CD4-positive, alpha-beta T cell treated with Interleukin-6 at 100 ng/mL for 8 hours (primary cell): ENCODE measurements at places on chromosomes 6 and 20.

DNA sequence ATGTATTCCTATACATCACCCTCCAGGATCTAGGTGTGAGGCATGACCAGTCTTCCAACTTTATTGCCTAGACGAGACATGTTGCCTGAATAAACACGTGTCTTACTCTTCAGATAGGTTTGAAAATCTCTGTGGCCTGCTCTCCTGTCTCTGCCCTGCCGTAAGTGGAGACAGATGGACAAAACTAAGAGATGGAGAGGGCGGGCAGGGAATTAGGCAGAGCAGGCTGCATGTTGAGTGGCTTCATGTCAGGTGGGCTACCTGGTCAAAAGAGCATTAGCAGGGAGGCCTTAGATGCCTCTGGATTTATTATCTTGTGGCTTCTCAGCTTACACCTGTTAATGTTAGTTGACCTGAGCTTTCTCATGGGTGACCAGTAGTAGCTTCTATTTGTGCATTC is 59.0 kb upstream of the TULP4 start:
- DNase-seq = no peak

DNA sequence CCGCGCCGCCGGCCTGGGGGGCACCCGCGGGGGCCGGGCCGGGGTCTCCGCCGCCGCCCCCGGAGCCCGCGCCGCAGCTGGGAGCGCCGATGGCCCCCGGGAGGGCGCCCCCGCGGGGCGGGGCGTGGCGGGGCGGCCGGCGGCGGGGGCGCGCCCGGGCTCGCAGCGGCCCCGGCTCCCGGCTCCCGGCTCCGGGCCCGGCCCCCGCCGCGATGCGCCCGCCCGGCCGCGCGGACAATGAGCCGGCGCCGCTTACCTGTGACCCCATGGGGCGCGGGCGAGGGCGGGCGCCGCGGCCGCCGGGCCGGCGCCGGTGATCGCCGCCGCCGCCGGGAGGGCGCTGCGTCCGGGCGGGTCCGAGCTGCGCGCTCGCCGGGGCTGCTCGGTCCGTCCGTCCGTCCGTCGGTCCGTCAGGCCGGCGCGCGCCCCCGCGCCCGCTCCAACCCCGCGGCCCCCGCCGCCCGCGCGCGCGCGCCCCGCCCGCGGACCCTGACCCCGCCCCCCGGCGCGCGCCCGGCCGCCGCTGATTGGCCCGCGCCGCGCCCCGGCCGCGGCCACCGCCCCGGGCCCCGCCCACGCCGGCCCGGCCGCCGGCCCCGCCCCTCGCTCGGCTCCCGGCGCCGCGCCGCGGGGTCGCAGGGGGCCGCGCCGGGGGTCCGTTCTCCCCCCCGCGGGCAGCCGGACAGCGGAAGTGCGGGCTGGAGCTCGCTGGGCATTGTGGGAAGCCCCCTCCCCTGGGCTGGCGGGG is at the start of gene ZBTB46:
ZBTB46 (minus strand) TSS at position 424 of the 748 bp plus-strand sequence. CDS start 40,507 bp downstream, outside the sequence.
- no peak for DNase-seq

DNA sequence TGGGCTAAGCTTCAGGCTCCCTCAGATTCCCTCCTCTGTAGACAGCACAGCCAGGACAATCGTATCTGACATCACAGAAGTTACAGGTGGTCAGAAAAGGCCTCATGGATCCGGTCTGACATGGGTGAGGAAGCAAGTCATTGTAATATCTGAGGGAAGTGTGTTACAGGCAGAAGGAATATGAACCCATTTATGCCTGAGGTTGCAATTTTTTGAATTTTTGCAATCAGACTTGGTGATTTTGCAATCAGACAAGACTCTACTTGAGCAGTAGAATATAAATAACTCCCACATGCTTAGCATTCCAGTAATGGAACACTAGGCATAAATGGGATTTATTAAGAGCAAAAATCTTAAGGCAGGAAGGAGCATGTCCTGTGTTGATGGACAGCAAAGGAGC is 52.1 kb downstream of the CBLN4 start:
- no peak for DNase-seq

GRCh38 chr6:104956731-104957294 is at the start of gene LIN28B:
TSS of gene LIN28B (plus strand) at chr6:104957107. CDS start at chr6:104957251, 144 bp downstream.
- no peak for DNase-seq

DNA sequence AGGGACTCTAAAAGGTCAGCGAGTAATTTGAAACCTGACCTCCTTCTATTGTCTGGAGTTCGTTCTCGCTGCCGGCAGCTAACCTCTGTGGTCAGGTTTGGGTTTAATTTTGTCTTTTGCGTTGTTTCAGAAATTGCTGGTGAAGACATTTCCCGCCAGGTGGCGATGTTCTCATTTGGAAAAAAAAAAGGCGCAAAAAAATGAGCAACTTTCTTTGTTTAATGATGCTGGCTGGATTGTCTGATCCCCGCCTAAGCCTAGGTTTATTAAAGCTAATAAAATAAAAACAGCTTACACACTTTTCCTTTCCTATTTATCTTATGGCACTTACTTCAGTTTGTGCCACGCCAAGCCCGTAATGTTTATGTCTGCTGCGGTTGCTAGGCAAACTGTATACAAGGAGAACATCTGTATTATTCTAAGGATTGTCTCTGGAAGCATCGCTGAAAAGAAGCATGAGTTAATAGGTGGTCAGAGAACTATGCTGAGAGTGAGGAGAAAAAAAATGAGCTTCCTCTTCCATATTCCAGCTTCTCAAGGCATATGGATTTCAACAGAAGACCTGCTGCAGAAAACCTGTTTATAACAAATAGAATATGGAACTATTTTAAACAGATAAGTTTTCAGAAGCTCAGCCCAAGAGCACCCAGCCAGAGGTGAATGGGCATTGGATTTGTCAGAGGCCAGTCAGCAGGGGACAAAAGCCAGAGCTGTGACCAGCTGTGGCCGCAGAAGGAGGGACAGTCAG is 205.7 kb downstream of the DOK5 start:
- no peak for DNase-seq

GRCh38 chr6:10668126-10668917 is 26.1 kb downstream of the C6orf52 start:
- DNase-seq = no peak

GRCh38 chr6:96836631-96837080 is 621 bp downstream of the GPR63 start:
- DNase-seq = no peak

DNA sequence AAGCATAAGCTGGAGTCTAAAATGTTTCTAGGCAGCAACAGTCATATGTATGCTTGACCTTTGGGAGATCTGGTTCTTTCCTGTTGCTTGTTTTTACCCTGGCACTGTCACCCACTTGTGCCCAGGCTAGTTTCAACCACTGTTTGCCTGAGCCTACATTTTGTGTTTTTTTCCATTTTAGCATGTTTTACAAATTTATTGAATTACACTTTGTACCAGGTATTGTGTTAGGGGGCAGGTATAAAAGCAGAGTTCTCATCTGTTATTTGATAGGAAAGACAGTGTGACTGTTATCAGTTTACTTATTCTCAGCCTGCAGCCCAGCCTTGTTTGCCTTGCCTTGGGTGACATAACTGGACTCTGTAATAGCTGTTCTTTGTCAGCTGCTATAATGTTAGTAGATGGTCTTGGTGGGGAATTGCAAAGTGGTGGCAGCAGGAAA is 147.0 kb downstream of the CDKAL1 start:
- no peak for DNase-seq

DNA sequence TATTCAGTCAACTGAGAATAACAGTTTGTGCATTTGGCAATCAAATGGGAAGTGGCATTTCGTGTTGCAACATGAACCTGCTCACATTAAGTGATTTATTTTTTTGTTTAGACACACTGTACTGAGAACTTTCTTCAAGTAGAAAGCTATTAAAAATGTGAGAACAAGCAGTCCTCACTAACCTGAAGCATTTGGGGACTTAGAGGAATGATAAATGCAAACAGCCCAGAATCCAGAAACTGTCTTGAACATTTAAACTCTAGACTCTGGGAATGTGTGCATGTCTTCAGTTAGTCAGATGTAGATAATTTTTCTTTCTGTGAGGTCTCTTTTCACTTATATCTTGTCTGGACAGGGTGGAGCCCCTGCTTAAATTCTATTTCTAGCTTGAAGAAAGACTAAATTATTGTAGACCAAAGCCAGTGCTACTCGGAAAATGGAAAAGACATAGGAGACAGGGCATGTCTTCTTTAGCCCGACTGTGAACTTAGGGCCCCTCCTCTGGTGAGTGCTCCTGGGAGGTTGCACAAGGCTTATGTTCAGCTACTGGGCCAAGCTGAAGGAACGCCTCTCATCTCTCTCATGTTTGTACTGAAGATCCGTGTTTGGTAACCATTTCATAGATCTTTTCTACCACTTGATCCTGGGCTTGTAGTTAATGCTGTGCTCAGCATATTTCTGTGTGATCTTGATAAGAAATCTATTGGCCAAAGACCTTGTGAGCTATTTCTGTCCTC is 70.1 kb downstream of the SLX4IP start:
- DNase-seq = no peak

- DNase-seq = no peak
Observed at GRCh38 chr6:70219943-70220613, 82.8 kb downstream of the COL9A1 start.

GRCh38 chr6:168865-169455 is 123.3 kb upstream of the DUSP22 start:
- peak; percentile 35 for DNase-seq

GRCh38 chr6:107655864-107656263 is 165.9 kb downstream of the SOBP start:
- DNase-seq = no peak

DNA sequence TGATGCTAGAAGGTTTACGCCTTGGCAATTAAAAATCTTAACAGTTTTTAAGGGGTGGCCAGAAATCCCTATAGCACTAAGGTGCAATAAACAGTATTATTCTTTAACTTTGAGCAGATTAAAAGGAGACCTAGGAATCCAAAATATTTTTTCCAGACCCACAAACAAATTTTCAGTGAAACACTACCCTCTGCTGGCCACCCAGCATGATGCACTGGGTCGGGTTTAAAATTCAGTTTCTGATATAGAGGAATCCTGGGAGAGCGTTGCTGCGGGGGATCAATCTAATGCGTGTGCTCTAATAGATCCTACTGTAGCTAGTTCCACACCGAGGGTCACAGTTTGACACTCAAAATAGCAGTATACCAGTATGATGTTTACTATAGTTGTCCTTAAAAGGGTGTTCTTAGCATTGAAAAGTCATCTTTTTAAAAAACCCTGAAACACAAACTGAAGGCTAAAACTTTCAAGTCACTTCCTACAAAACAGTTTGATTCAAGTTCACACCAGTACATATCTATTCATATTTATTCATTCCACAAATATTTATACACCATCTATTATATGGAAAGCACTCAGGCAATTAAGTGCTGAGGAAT is 10.2 kb downstream of the UBE3D start:
- DNase-seq = peak; percentile 30
